Psoas muscle (tissue), 8 donors: ENCODE measurements at places on chromosomes 2 and 18. TPM values are rescaled to one million over a fixed set of nuclear protein-coding genes. Genes with fewer than 3 reads are reported as not detected.

DNA sequence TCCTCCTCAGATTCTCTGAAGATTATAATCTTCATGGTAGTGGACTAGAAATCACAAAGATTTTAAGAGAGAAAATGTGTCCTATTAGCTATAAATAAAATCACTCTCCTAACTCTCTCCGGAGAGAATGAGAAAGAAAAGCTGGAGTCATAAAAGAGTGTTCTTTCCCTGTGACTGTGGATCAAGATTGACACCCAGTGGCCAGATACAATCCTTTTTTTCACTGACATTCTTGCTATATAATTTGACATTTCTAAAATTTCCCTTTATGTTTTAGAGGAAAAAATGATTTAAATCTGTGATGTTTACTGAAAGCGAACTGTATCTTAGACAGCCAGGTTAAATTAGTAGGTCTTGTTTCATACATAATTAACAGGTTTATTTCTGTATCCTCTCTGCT, 35.4 kb upstream of the LRP2 start:
- DNase-seq = no peak

GRCh38 chr2:10252224-10252623, 50.5 kb upstream of the HPCAL1 start:
- DNase-seq = no peak

GRCh38 chr2:127094509-127095366, 12.2 kb downstream of the BIN1 start:
- peak; percentile 94 for DNase-seq

DNA sequence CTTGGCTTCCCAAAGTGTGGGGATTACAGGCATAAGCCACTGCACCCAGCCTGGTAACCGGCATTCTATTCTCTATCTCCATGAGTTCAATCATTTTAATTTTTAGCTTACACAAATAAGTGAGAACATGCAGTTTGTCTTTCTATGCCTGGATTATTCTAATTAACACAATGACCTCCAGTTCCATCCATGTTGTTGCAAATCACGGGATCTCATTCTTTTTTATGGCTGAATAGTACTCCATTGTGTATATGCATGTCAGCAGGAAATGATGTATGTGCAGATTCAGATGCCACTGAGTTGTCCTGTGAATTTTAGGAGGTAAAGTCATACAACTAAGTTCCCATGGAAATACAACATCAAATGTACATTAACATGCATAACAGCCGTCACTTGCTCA, 24.7 kb upstream of the AMMECR1L start:
- DNase-seq = no peak

DNA sequence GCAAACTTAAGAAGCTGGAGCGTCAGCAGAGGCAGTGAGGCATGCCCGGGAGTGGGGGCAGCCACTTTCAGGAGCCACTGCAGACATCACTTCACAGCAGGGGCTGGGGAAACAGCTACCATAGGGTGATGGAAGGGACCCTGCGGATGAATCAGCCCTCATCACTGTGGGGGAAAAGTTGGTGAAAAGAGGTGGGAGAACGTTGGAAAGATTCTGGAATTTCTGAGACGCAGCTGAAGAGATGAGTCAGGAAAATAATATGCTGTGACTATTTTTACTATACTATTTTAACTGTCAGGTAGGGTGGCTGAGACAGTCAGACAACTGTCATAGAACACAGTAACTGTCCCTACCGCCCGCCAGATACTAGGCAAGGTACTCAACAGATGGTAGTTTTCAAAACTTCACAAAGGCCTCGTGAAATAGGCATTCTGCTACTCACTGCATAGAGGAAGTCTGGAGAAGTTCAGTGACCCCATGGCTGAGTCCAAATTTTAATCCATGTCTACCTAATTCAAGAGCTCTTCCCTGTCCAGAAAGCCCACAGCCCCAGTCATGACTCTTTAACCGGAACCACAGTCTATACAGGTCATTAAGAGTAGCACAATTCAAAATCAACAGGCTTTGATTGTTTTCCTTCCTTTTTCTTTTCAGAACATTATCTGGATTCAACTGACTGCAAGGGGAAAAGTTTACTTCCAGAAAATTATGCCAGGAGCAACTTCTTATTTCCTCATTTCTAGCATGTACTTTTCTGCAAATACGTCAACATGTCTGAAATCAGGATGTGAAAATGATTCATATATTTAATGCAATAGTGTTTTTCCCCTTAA, 39.3 kb upstream of the EPB41L3 start:
- DNase-seq = no peak

- no peak for DNase-seq
These were observed 93.6 kb downstream of the DNER start for GRCh38 chr2:229620759-229621158.

DNA sequence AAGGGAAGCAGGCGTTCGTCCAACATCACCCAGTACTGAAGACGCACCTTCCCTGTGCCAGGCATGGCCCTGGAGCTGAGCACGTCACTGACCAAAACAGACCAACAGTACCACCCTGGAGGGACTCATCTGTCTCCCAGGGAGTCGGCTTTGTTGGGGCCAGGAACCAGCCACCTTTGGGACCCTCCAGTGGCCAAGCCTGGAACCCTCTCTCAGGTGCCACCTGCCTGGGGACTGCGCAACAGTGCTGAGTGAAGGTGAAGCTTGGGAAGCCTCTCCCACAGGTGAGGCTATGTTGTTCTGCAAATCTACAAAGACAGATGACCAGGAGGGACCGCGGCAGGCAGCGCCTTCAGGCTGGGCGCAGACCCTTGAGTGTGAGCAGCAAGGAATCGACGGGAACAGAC, 91.4 kb upstream of the OTOS start:
- DNase-seq = no peak

DNA sequence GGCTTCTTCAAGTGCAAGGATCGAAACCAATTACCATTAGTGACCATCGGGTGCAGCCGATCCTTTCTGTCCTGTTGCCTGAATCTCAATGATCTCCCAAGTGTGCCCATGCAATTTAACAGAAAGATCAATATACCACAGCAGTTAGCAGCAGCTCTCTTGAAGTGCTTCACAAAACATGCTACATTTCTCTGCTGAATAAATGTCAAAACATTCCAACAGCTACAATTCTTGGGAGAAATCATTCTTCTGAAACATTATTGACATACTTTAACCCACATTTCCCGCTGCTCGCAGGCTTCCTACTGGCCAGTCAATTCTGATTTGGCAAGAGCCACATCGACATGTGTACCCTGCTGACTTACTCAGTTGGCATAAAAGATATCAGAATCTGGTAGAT, 907.7 kb downstream of the TMEM182 start:
- DNase-seq = no peak

GRCh38 chr2:33118651-33119050, 171.9 kb downstream of the LTBP1 start:
- no peak for DNase-seq

EFEMP1 gene
- total RNA-seq = 18.8 TPM

OR6B2 gene
- not detected for total RNA-seq

RBKS gene
- total RNA-seq = 3.9 TPM

CAPN14 gene
- not detected for total RNA-seq

GALNT13 gene
- not detected for total RNA-seq

RGPD4 gene
- total RNA-seq = not detected

SH3BP4 gene
- total RNA-seq = 9.4 TPM

ALK gene
- total RNA-seq = 0.08 TPM
